ENCODE measurements at places on chromosomes 7 and 10.
A peak's percentile ranks its signal among the peaks of the same experiment; 100 is the strongest.

DNA sequence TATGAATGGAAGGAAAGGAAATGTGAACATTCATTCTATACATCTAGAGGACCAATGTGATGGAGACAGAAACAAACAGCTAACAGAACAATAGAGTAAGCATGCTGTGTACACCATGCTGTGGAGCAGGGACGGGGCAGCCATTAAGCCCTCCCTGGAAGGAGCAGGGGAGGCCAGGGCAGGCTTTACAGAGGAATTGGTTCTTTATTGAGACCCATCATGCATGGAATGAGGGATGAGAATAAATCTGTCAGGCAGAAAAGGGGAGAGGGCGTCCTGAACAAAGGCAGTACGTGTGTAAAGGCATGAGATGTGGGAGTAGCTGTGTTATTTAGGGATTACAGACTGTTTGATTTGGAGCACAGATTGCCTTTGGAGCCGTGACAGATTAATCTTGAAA, 35.2 kb downstream of the STK17A start:
- DNase-seq = no peak

DNA sequence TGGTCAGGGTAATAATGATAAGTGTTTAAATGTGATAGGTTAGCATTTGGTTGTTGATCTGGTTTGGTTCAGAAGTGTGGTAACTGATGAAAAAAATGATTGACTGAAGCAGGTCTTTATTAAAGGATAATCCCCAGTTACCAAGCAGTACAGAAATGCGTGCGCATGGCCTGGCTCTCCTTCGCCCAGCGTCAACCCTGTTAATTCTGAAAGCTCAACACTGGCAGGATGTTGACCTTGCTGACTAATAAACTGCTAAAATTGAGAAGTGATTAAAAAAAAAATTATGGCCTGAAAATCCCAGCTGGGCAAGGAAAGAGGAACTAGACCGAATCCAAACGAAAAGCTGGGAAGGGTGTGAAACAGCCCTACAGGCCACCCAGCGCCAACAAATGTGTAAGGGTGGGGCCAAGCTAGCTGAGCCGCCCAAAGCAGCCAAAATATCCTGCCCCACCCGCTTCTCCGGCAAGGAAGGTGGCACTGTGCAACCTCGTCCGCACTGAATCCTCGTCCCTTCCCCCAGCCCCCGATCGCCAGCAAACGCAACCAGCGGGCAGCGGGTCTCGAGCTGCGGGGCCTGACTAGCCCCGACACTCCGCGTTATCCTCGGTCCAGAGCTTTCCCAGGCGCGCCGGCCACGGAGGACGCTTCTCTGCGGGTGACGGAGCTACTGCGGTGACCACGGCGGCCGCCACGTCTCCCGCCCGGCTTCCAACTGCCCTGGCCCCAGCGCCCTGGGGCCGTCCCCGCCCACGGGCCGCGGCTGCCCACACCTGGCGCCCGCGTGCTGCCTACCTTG, 561 bp downstream of the SHTN1 start:
- peak; percentile 6 for DNase-seq

- peak; percentile 26 for DNase-seq
Measured at GRCh38 chr10:24814568-24815313, 91.1 kb upstream of the ARHGAP21 start.

DNA sequence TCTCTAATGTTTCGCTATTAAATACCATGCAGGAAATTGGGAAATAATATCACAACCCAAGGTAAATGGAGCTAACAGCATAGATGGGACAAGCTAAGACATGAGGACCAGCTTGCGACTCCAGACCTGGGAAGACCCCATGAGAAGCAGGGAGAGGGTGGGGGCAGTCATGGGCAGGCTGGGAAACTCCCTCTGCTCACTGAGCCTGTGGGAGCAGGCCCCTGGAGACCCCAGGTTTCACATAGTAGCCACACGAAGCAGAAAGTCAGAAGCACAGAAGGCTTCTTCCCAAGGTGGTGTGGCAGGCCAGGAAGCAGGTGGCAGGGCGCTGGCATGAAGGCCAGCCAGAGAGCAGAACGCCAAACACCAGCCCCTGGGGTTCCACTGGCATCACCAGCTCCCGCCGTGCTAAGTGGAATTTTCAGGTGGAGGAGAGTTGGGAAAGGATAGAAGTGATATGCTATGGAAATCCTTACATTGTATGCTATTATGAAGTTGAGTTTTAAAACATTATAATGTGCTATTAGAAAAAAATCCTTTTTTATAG, 99.9 kb upstream of the RNF32 start:
- DNase-seq = no peak

- DNase-seq = no peak
Measured at GRCh38 chr7:43522406-43523156, 60.3 kb upstream of the STK17A start.

- DNase-seq = no peak
Measured at GRCh38 chr7:56174875-56175760, 58.9 kb upstream of the NUPR2 start.

DNA sequence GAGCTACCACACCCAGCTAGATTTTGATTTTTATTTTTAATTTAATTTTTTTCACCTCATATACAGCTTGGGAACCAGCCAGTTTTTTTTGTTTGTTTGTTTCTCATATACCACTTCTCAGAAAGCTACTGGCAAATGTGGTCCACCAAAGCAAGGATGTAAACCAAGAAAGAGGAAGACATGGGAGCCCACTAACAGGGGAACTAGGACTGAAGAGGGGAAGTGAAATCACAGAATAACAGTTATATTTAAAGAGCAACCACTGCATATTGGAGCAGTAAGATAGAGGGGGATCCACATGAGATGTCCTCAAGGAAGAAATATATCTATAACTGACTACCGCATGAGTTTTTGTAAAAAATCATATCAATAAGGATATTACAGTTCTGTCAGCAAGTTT, 10.5 kb downstream of the CPVL start:
- no peak for DNase-seq

DNA sequence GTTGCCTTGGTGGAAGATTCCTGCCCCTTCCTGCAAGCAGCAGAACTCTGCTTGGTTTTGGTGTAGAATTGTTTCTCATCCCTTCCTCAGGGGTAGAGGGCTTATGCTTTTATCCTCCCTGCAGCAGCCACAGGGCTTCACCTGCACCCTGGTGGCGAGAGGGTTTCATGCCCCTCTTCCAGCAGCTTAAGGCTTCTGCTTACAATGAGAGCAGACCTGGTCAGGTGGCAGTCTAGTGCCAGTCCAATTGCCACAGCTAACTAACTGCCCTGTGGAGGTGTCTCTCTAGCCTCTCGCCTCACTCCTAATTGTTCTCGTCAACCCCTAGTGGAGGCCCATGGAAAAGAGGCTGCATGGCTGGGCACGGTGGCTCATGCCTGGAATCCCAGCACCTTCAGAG, 19.3 kb downstream of the ACBD7 start:
- no peak for DNase-seq

- no peak for DNase-seq
Measured at GRCh38 chr7:44621034-44621749, 14.8 kb downstream of the OGDH start.

GRCh38 chr7:141027043-141027442, 12.3 kb upstream of the MRPS33 start:
- DNase-seq = no peak

- DNase-seq = no peak
Measured at GRCh38 chr10:69069090-69070042, 18.5 kb upstream of the SRGN start.

DNA sequence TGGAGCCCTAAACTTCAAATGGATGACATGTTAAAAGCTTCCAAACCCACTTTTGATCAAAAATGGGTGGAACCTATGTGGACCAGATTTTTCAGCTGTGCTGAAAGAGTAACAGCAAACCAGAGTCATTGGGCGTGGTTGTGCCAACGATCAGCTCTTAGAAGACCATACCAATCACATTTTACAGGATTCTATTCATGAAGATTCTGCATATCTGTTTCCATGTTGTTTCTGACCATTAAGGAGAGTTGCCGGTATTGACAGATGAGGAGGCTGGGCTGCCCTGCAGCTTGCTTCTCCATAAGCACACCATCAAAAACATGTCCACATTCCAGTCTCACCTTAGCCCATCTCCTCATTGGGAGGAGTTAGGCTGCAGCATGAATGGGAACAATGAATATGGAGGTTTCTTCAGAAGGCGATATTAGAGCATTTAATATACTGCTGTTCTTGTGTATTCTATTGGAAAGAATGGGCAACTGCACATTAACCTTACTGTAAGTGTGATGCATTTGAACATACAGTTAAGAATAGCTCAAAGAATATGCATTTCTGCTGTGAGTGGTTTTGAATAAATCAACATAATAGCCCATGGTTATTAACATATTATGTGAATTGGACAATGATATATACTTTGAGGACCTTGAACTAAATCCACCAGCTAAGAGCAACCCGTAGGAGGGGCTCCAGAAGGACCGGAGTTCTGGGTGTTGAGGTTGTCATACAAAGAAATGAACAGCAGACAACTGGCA, 116.7 kb downstream of the TCF7L2 start:
- DNase-seq = no peak

GRCh38 chr10:132735341-132735775, 50.6 kb downstream of the NKX6-2 start:
- DNase-seq = no peak

- no peak for DNase-seq
Measured at GRCh38 chr10:61683319-61683718, 20.6 kb downstream of the CABCOCO1 start.

- DNase-seq = no peak
Measured at GRCh38 chr10:120828763-120829319, 22.3 kb upstream of the WDR11 start.

DNA sequence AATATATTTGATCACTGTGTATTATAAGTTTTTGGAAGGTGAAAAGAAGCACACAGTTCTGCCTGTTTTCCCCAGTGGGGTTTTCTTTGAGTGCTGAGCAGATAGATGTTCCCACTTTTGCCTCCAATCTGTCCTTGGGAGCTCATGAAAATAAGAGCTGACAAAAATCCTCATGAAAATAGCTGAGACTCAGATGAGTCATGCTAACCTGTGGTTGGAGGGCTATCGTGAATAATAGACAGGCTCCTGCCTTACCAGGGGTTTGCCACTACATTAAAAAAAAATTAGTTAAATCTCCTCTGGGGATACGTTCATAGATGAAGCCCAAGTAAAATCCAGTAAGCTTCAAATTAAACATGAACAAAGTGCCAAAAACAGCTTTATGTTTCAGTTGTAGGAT, 10.9 kb upstream of the AOAH start:
- no peak for DNase-seq

- DNase-seq = no peak
Measured at GRCh38 chr10:42982891-42983506, 93.9 kb upstream of the RET start.

DNA sequence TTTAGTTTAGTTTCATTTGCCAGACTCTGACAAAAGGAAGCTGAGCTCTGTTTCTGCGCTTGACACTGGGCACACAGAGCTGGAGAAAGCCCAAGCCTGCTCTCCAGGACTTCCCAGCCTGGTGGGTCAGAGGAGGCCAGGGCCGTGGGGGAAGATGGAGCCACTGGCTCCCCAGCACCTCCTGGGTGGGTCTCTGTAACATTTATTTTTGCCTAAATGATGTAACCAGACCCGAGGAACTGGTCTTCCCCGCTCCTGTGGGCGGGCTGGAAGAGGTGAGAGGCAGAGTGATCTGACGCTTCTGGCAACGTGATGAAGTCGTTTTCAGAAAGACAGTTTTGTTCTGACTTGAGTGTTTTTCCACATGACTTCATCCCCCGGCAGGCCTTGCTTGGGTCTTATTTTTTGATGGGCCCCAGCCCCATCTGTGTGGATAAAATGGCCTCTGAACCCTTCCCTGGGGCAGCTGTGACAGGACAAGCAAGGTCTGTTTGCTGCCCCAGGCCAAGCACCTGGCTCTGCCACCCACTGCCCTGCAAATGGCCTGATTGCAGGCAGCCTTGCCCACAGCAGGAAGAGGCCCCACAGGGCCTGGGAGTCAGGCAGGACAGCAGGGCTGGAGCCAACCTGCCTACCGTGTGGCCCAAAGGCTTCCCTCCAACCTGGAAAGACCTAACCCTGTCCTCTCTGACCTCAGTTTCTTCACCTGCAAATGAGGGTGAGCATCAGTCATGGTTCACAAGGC, 304.9 kb upstream of the ZMIZ1 start:
- DNase-seq = no peak

DNA sequence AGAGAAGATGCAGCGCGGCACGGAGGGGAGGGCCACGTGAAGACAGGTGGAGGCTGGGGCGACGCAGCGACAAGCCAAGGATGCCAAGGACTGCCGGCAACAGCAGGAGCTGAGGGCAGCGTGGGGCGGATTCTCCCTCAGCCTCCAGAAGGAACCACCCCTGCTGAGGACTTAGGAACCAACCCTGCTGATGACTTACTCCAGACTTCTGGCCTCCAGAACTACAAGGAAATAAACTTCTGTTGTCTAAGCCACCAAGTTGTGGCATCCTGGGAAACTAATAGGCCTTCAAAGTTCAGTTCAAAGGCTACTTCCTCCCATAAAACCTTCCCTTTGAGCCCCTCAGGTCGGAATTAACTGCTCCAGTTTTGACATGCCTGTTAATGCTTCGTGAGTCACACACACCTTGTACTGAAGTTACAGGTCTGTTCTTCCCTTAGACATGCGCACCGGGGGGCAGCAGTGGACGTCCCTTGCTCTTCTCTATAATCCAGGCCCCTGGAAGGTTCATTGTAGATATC, 88.4 kb upstream of the RHEB start:
- DNase-seq = peak; percentile 15

GRCh38 chr7:116922545-116922944, 30.8 kb upstream of the ST7 start:
- no peak for DNase-seq

DNA sequence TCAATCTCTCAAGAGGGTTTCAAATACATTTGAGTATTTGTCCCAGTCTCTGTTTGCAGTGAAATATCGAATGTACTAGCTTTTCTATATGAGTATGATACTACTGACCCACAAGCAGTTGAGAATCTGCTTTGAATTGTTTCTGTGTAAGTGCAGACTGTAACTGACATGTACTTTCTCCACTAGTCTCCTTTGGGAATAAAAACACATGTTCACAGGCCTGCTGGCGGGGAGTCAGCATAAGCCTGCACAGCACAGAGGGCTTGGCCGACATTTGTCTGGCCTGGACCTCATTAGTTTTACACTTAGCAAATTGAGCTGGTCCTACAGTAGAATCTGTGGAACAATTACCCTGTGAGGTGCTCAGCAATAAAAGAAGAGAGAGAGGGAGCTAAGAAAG, 72.6 kb downstream of the ITGB8 start:
- no peak for DNase-seq

DNA sequence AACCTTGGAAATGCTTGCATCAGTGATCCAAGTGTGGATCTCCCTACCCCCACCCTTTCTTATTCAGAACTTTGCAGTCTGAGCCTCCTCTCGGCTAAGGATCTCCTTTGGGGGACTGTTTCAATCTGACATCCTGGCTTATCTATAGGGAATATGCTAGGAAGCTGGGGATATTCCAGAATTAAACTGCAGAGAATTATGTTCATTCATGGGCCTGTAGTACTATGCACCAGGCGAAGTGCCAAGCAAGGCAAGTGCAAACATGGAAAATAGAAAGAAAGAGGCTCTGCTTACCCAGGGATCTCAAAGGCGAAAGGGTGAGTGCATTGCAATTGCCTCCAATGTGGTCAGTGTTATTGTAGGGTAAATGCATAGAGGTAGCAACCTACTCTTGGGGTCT, 96.5 kb downstream of the CACNB2 start:
- DNase-seq = no peak

- DNase-seq = no peak
Measured at GRCh38 chr7:116239020-116239419, 28.7 kb downstream of the TES start.

All from CD4-positive, alpha-beta T cell treated with Interleukin-6 for 4 hours (primary cell).